Placental epithelial cell (primary cell): ENCODE measurements at places on chromosomes 16 and 17. TPM values are rescaled to one million over a fixed set of nuclear protein-coding genes. Genes with fewer than 3 reads are reported as not detected.

CD300H gene
- not detected in 2 replicates for total RNA-seq

RAB37 gene
- under 0.01 TPM in 1 of 2 replicates, not detected in the other for total RNA-seq

PRCD gene
- 0.43 TPM in 1 of 2 replicates, not detected in the other for total RNA-seq

ATP2A1 gene
- total RNA-seq: 0.11 and 0.39 TPM in 2 replicates

CTRL gene
- total RNA-seq: 0.65 and 0.79 TPM in 2 replicates

SLFN12L gene
- total RNA-seq: not detected in 2 replicates

KRT33B gene
- 0.33 TPM in 1 of 2 replicates, not detected in the other for total RNA-seq

RHBDL1 gene
- total RNA-seq: 1.1 and 1.2 TPM in 2 replicates

TEKT1 gene
- not detected in 2 replicates for total RNA-seq

FBXO39 gene
- total RNA-seq: not detected in 2 replicates

BCO1 gene
- not detected in 2 replicates for total RNA-seq

C16orf92 gene
- total RNA-seq: not detected in 2 replicates

SALL1 gene
- not detected in 2 replicates for total RNA-seq

DOC2B gene
- under 0.01 TPM in 1 of 2 replicates, not detected in the other for total RNA-seq

CA5A gene
- not detected in 2 replicates for total RNA-seq

ABCC11 gene
- under 0.01 TPM in 1 of 2 replicates, not detected in the other for total RNA-seq

KRTAP3-2 gene
- total RNA-seq: not detected in 2 replicates

SLC13A2 gene
- total RNA-seq: not detected in 2 replicates

ADGRG3 gene
- total RNA-seq: not detected in 2 replicates

ETV4 gene
- total RNA-seq: 0.39 and 2.6 TPM in 2 replicates

USH1G gene
- total RNA-seq: under 0.01 and 0.22 TPM in 2 replicates

USP43 gene
- 0.79 and 2.3 TPM in 2 replicates for total RNA-seq

TBC1D3E gene
- not detected in 2 replicates for total RNA-seq

DHRS7C gene
- total RNA-seq: not detected in 2 replicates

ACSM2A gene
- total RNA-seq: not detected in 2 replicates

PRR29 gene
- total RNA-seq: under 0.01 TPM in 1 of 2 replicates, not detected in the other

SLC6A4 gene
- under 0.01 TPM in 1 of 2 replicates, not detected in the other for total RNA-seq

NEUROD2 gene
- not detected in 2 replicates for total RNA-seq

PYCARD gene
- total RNA-seq: 51.5 and 95.4 TPM in 2 replicates

PDILT gene
- not detected in 2 replicates for total RNA-seq

LLGL2 gene
- total RNA-seq: 11.4 and 18.0 TPM in 2 replicates

CRYBA1 gene
- not detected in 2 replicates for total RNA-seq

TIMP2 gene
- 64.5 and 73.0 TPM in 2 replicates for total RNA-seq

TLCD3B gene
- total RNA-seq: not detected in 2 replicates

NMRAL1 gene
- 132 and 137 TPM in 2 replicates for total RNA-seq

HBA1 gene
- total RNA-seq: not detected in 2 replicates

HEXD gene
- 15.2 and 27.9 TPM in 2 replicates for total RNA-seq

PLXDC1 gene
- 0.39 TPM in 1 of 2 replicates, not detected in the other for total RNA-seq

FOXO3B gene
- 9.0 and 10.6 TPM in 2 replicates for total RNA-seq

CLEC18B gene
- total RNA-seq: 2.0 and 2.5 TPM in 2 replicates

MPP2 gene
- 0.43 and 0.79 TPM in 2 replicates for total RNA-seq

TBC1D3K gene
- not detected in 2 replicates for total RNA-seq

PLLP gene
- total RNA-seq: 1.3 and 7.5 TPM in 2 replicates

HBQ1 gene
- not detected in 2 replicates for total RNA-seq

TEX19 gene
- under 0.01 and 0.11 TPM in 2 replicates for total RNA-seq

ZSCAN10 gene
- not detected in 2 replicates for total RNA-seq
